Naive thymus-derived CD4-positive, alpha-beta T cell (primary cell): ENCODE measurements at places on chromosomes 4 and X. TPM values are rescaled to one million over a fixed set of nuclear protein-coding genes. Genes with fewer than 3 reads are reported as not detected.

Gene MAGEC2
- not detected in 2 replicates for total RNA-seq

Gene RNF4
- total RNA-seq = 90.8 TPM

Gene SPACA5
- total RNA-seq = not detected

Gene MAGEA4
- not detected for total RNA-seq

Gene SSX2
- not detected for total RNA-seq

DNA sequence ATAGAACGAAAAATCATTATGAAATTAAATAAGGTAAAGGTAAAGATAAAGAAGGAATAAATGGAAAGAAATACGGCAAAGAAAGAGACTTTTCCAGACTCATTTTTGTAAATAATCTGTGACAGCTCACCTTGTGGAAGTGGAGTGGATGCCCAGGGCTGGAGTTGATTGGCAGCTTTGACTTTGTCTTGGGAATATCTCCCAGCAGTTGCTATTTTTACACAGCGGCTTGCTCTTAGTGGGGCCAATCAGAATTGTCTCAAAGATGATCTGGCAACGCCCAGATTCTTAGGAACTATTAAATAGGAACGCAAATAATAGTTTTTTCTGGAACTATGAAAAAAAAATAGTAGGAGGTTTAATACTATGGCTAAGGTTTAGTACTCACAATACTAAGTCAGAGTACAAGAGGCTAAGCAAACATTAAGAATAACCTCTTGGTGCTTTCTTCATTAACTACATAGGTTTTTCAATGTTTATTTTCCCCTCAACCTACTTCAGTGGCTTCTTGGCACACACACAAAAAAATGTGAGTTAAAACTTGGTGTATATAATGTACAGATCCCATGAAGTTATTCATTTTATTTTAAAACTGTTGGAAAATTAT is 132.7 kb downstream of the TRAM1L1 start:
- no peak for DNase-seq

GRCh38 chr4:98626350-98626749 is 32.1 kb downstream of the TSPAN5 start:
- DNase-seq = no peak

DNA sequence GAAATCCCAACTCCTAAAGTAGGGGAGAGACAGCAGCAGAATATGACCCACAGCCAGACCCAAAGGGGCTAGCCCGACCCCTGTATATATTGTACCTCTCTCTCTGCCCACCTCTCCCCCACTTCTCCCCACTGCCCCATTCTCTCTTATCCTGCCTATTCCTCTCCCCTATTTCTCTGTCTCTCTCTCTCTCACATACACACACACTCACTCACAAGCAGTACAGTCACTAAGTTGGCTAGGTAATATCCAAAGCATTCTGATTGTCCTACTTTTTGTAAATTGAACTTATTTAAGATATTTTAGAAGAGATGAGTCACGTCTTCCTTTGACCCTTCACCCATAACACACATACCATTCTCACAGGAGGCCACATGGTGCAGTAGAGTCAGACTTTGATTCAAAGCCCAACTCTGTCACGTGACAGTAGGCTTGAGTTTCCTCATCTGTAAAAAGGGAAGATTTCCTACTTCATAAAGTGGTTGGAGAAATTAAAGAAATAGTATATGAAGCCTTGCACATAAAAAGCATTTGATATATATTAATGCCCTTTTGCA is 29.5 kb downstream of the SRPX2 start:
- DNase-seq = no peak

DNA sequence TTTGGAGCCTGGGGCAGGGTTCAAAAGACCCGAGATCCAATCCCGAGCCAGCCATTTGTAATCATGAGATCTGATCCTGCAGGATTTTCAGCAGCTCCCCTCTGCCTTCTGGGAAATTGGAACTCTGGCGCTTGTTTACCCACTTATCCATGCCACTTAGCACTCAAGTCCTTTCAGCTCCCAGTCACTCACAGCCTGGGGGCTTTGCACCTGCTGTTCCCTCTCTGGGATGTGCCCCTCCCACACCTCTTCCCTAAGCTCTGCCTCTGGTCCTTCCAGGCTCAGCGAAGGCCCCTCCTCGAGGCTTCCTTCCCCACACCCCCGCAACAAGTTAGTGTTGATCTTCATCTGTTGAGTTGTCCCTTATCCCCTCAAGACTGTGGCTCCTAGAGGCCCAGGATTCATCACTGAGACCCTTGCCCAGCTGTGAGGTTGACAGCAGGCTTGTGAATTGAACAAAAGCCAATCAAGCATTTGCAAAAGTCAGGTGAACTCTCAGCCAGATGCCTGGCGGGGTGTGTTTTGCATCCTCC is 99.1 kb upstream of the AFAP1 start:
- no peak for DNase-seq
